ENCODE measurements at places on chromosomes 5 and 9.

DNA sequence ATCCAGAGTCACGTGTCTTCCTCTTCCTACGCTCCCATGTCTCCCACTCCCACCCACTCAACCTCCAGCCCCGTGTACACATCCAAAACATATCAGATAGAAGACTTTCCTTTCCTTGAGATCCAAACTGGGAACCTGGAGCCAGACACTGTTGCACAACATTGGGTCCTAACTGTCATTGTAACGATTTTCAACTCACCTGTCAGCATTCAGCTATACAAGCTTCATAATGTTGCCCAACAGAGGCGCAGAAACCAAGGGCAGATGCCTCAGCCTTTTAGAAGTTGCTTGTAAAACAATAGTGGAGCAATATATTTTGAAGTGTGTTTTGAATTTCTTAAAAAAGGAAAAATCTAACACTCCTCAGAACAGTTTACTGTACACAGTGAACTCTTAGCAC lies 84.9 kb upstream of the GLIS3 start:
- no peak for DNase-seq

DNA sequence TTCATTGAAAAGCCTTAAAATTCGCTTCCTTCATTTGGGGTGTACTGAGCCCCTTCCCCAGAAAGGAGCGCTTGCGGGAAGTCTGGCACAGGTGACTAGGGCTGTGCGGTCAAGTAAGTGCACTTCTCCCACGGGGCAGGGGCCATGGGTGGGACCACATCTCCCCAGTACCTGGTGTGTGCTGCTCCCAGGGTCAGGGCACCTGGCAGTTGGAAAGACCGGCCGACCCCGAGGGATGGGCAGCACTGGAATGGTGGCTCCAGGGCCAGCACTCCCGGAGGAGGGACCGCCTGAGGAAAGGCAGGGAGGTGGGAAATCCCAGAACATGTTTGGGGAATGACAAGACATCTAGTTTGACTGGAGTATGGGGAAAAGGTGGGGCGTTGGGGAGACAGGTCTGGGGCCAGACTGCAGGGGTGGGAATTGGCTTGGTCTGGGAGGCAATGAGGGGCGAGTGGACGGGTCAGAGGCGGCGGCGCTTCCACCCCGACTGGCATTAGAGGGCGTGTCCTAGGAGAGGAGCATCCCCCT lies 727 bp upstream of the GLIPR2 start:
- no peak for DNase-seq

DNA sequence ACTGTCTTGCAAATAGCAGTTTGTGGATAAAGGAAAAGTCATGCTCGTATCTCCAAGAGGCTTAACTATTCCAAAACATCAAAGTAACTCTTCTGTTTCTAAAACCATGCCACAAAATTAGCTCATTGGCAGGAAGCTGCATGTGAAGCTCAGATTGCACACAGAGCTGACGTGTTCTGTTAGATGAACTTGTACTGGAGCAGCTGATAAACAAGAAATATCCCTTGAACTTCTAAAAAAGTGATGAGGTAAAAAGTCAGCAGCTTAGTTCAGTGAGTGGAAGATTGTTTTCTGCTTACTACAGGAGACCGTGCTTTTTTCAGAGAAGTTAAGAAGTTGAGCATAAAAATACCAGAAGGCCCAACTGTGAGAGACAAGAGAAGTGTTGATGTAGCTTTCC lies 113.2 kb downstream of the SLC12A2 start:
- peak; percentile 26 for DNase-seq

DNA sequence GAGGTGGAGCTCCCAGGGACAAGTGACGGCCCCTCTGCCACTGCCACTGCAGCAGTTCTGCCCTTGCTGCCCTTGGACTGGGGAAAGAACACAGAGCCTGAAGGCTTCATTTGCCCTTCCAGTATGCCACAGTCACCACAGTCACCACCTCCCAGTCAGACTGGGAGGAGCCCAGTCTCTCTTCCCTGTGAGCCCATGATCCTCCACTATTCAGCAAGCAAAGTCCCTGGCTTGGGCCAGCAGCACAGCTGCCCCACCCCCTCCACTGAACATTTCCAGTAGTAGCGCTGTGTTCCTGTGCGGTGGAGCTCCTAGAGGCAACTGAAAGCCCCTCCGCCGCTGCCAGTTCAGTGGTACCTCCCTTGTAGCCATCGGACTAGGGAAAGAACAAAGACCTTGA lies 329.4 kb downstream of the MAN2A1 start:
- DNase-seq = no peak

Data from skeletal muscle cell (primary cell).